ENCODE measurements at places on chromosomes 12 and 14. TPM values are rescaled to one million over a fixed set of nuclear protein-coding genes. Genes with fewer than 3 reads are reported as not detected.

The ANKRD33 gene
- 0.27 TPM for total RNA-seq

The C1R gene
- total RNA-seq: 1.7 TPM

The CD69 gene
- 0.53 TPM for total RNA-seq

The NR1H4 gene
- total RNA-seq: not detected

All from thoracic aorta endothelial cell (primary cell).